HEK293T (cell line): ENCODE measurements at places on chromosomes 7 and 10.

DNA sequence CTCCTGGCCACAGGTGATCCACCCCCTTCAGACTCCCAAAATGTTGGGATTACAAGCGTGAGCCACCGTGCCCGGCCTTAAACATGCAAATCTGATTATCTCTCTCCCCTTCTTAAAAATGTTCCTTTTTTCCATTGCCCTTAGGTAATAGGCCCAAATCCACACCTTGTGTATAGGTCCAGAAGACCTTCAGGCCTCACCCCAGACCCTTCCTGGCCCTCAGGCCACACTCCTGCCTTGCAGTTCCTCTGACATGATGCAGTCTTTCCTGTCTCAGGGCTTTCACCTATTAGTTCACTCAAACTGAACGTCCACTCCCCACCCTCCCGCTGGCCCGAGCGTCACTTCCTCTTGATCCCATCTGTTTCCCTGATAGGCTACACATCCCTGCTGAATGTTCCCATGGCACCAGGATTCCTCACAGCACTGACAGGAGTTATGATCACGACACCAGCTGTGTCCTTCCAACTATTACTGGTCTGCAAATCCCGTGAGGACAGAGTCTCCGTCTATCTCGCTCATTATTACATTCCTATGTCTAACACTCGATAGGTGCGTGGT is 46.4 kb downstream of the DENND2A start:
- DNase-seq = no peak

DNA sequence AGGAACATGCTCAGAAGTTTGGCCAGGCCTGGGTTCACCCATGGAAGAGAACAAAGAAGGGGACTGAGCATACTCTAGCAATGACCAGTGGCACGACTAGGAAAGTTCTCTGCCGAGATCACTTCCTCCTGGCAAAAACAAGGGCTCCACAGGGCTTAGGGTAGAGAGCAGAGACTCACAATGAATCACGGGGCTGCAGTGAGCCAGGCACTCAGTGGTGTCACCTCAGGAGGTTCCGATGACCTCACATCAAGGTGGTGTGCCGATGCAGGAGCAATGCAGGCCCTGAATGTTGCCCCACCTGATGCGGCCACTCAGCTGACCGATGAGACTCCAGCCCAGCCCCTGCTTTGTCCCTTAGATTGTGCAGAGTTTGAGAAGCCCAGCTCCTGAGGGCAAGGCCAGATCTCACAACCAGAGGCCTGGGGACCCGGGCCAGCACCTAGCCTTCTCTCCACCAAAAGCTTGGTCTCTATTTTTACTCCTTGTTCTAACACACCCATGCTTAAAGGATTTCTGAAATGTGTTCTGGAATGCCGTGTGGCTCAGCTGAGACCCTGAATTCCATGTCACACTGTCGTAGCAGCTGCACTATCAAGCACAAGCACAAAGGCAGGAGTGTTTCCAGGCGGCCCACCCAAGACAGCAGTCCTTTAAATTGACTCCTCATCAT is 60.9 kb downstream of the COBL start:
- no peak for DNase-seq

GRCh38 chr10:123136221-123136805 is 543 bp downstream of the HMX3 start:
- no peak for DNase-seq

DNA sequence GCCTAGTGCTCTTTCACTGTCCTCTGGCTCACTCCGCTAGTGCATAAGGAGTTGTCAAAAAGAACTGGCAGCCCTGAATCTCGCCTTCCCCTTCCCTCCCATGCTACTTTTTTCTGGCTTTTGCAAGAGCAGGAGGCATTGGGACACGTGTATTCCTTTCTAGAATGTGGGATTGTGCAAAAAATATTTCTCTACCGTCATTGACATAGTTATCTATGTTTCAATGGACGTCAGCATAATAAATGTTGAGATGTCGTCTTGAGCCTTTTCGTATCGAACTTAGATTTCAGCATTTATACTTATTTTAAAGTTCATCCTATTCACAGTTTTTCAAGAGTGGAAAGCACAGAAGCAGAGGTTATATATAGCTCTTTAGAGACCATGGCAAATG is 727 bp downstream of the ING3 start:
- DNase-seq = no peak

DNA sequence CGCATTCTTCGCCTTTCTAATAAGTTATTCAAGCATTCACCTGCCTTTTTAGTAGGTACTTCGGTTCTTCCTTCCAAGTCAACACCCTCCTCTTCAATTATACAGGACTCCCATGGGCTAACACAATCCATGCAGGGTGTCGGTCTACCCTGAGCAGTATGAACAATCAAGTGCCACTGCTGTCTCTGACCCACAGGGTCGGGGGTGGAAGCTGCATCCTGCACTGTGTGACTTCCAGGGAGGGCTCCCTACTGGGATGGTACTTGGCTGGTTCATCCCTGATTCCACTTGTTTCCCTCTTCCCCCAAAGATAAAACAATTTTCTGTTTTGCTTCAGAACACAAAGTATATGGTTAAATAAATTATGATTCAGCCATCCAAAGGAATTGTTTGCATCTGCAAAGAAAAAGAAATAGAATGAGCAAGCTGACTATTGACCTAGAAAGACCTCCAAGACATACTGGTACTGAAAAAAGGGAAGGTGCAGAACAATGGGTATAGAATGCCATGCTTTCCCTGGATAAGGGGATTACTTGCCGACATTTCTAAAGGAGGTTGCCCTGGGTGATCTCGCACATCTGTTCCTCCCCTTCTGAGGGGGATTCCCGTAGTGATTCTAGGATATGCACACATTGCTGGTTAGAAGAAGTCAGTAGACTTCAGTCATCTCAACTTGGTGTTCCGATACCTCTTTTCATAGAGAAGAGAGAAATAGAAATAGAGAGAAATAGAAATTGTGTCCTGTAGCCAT is 89.1 kb upstream of the AGR3 start:
- DNase-seq = no peak

GRCh38 chr7:139041378-139042085 is 5.7 kb upstream of the ZC3HAV1L start:
- no peak for DNase-seq

DNA sequence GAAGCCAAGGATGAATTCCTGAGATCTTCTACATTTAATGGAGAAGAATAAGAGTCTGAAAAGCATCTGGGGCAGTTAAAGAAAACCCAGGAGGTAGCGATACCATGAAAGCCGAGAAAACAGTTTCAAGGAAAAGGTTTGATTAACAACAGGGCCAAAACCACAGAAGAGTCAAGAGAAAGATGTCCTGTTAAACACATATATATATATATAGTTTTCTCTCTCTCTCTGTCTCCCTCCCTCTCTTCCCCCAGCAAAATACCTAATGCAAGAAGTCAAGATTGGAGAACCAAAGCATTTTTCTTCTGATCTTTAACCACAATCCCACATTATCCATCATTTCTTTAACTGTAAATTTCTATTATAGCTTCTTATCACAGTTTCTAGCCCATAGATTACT is 261.4 kb downstream of the SNX13 start:
- no peak for DNase-seq

DNA sequence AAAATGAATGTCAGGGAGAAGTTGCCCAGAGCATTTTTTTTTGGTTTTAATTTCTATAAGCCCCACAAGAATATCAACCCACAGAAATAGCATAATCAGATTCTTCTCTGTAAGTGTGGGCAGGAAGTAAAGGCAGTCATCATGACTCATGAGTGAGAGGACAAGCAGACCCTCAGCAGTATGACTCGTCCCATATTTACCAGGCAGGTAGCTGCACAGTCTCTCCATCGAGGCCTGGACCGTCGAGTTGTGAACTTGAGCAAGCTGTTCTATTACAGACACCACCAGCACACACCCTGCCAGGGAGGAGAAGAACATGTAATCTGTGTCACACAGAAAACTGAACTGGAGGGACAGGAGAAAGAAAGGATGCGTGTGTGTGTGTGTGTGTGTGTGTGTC is 37.8 kb downstream of the AOAH start:
- DNase-seq = no peak

GRCh38 chr10:79287973-79288723 is 59.1 kb upstream of the PPIF start:
- DNase-seq = no peak

DNA sequence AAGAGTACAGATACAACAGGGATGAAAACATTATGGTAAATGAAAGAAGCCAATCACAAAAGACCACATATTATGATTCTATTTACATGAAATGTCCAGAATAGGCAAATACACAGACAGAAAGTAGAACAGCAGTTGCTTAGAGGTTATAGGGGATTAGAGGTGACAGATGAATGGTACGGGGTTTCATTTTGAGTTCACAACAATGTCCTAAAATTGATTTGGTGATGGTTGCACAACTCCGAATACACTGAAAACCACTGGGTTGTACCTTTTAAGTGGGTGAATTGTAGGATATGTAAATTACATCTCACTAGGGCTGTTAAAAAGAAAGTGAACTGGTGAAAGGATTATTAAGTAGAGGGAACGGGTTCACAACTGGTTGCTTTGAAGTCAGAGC is 76.3 kb upstream of the MRLN start:
- no peak for DNase-seq

GRCh38 chr10:78892338-78893176 is 176.2 kb upstream of the ZMIZ1 start:
- no peak for DNase-seq

DNA sequence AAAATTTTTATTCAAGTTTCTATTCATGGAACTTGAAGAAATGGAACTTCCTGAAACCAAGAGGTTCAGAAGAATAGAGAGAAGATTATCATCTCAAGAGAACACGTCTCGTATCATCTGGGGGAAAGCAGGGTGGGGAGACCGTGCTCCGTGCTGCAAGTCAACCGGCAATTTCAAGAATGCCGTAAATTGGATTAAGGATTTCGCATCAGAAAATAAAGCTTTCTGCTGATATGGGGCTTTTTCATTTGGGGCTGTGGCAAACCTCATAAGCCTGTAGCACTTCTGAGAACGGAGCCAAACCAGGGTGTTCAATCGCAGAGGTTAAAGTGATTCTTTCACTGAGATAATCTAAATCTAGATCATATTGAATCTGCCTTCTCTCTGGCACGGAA is 150.1 kb upstream of the NPS start:
- no peak for DNase-seq

GRCh38 chr7:69845721-69846495 is 247.6 kb downstream of the AUTS2 start:
- no peak for DNase-seq

DNA sequence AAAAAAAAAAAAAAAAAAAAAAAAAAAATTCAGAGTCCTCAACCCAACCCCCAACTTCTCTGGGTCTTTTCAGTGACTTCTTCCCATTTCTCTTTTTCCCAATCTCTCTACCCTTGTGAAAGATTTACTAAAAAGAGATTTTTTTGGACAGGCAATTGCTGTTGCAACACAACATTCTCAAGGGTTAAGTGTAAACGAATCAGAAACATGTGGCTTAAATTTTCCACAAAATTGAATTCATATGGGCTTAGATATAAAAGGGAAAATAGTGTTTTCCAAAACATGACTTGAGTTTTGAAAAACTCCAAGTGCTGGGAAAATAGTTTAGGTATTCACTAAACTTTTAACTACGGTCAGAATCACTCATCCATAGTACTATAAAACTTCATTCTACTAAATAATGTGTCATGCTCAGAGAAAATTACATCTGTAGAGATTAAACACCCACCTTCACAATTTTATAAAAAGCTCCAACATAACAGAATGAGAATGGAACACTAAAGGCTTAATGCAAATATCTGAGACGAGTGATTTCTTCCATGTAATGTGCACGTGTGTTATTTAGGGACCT is 643.1 kb downstream of the PARD3 start:
- no peak for DNase-seq

- DNase-seq = no peak
Observed at GRCh38 chr10:120601999-120602398, 145.0 kb downstream of the PLPP4 start.
